ENCODE measurements at places on chromosomes 2 and 18. TPM values are rescaled to one million over a fixed set of nuclear protein-coding genes. Genes with fewer than 3 reads are reported as not detected.

RUFY4 gene
- total RNA-seq, result not detected

CRACDL gene
- 1.2 TPM for total RNA-seq

SCTR gene
- total RNA-seq, result not detected

ST6GAL2 gene
- 29.0 TPM for total RNA-seq

NTSR2 gene
- not detected for total RNA-seq

PDE11A gene
- total RNA-seq, result 0.13 TPM

NOL4 gene
- not detected for total RNA-seq

CCDC74A gene
- total RNA-seq, result 9.2 TPM

AGXT gene
- not detected for total RNA-seq

C18orf32 gene
- 64.0 TPM for total RNA-seq

CPO gene
- 0.27 TPM for total RNA-seq

PROKR1 gene
- 0.27 TPM for total RNA-seq

CFAP65 gene
- total RNA-seq, result not detected

MERTK gene
- total RNA-seq, result 43.0 TPM

KCNG2 gene
- total RNA-seq, result not detected

IGFBP5 gene
- total RNA-seq, result 1,402 TPM

GALR1 gene
- 0.35 TPM for total RNA-seq

EMILIN1 gene
- 257 TPM for total RNA-seq

KLHL41 gene
- total RNA-seq, result 13.9 TPM

PSMA8 gene
- not detected for total RNA-seq

REG3A gene
- not detected for total RNA-seq
